Psoas muscle (tissue), 8 donors: ENCODE measurements at places on chromosomes 7 and 10.

DNA sequence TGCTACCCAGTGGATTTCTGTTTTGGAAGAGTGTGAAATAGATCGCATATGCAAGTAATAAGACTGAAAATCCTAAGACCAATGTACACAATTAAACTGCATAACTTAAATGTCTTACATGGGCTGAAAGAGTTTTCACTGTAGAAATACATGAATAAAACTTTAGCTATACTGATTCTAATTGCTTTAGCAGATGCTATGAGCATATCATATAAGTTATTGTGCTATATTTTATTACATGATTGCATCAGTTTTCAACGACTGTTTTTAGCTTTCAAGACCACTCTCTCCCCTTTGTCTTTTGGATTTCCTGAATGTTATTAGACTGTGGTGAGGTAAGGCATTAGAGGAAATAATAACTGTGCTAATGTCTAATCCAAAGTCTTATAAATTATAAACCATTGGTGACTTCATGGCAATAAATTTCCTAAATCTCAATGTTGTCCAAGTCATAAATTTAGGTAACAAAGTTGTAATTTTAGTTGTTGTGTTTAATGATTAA lies 124.5 kb downstream of the SEMA3A start:
- DNase-seq = no peak

DNA sequence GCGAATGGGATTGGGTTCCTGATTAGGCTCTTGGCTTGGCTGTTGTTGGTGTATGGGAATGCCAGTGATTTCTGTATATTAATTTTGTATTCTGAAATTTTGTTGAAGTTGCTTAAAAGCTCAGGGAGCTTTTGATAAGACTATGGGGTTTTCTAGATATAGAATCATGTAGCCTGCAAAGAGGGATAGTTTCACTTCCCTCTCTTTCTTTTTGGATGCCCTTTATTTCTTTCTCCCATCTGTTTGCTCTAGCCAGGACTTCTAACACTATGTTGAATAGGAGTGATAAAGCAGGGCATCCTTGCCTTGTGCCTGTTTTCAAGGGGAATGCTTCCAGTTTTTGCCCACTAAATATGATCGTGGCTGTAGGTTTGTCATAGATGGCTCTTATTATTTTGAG lies 40.4 kb upstream of the MPP7 start:
- no peak for DNase-seq

- DNase-seq = no peak
Observed at GRCh38 chr7:22443370-22444180, 56.4 kb downstream of the STEAP1B start.

GRCh38 chr10:124255556-124255955 lies 162.2 kb upstream of the CHST15 start:
- no peak for DNase-seq
